ENCODE measurements at places on chromosomes 11 and 22.

GRCh38 chr22:43919106-43919973 lies 4.3 kb upstream of the PNPLA3 start:
- DNase-seq, result no peak

DNA sequence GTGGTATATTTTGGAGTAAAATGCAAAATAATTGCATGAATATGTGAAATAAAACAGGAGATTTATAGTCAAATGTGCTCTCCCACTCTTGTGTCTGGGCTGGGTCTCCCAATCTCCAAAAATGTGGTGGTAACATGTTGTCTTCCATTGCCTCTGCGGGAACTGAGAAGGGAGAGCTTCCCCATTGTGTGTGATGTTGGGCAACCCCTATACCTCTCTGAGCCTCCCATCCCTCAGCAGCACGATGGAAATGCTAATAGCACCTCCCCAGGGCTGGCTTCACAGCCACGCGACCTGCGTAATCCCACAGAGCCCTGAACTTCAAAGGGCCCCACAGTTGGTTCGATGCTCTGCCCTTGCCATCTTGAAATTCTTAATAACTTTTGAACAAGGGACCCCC lies 72.0 kb downstream of the TP53I11 start:
- DNase-seq, result no peak

GRCh38 chr11:44701276-44701675 lies 25.5 kb upstream of the TSPAN18 start:
- no peak for DNase-seq

DNA sequence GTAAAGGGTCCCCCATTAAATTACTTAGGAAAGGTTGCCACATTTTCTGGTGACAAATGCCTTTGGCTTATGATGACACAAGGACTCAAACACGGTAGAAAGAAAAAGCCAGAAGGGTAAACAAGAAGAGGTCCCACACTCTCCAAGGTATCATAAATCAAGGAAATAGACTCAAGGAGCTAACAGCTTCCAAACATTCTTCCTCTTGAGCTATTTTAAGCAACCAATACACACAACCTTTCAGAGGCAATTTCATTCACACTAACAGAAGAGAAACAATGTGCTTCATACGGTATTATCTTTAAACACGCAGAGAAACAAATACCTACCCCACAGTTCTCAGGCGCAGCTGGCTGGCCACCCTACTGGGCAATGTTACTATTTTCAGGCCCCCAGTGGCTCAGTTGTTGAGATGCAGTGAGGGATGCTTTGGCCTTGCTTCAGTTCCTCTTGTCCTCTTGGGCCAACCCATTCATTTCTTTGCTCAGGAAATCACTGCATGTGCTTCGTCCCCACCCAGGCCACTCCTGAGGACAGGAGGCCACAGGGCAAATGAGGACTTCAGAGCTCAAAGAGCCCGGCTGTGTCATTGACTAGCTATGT lies 15.8 kb downstream of the ABTB2 start:
- DNase-seq, result no peak

DNA sequence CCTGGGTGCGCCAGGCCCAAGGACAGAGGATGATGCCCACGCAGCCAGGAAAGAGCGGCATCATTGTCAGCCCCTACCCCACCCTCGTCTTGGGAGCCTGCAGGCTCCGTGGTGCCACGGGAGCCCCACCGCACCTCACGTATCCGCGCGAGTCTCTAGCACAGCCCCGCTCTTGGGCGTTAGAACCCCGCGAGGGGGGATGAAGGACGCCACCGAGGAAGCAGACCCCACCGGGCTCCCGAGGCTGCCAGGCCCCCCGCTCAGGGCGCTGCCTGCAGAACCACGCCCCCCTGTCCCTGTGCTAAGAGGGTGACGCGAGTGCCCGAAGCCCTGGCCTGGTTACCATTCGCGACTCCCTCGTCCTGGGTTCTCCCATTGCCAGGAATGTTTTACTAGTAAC lies 52.3 kb upstream of the MS4A8 start:
- no peak for DNase-seq

DNA sequence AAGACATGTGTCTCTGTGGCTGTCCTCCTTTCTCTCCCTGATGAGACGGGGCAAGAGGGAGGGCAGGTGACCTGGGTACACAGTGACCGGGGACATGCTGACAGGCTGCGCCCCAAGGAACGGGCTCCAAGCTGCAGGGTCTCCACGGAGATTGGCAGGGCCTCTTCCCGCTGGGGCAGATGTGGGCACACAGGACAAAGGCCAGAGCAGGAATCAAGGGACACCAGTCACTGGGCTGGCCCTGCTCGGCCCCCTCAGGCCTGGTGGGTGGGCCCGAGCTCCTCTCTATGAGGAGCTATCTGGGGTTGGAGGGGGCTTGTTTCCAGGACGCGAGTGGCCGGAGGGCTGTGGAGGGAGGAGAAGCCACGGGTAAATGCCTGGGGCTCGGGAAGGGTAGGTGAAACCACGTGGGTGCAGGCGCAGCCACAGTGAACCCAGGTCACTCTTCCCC lies 11.2 kb downstream of the PNPLA5 start:
- DNase-seq, result no peak

DNA sequence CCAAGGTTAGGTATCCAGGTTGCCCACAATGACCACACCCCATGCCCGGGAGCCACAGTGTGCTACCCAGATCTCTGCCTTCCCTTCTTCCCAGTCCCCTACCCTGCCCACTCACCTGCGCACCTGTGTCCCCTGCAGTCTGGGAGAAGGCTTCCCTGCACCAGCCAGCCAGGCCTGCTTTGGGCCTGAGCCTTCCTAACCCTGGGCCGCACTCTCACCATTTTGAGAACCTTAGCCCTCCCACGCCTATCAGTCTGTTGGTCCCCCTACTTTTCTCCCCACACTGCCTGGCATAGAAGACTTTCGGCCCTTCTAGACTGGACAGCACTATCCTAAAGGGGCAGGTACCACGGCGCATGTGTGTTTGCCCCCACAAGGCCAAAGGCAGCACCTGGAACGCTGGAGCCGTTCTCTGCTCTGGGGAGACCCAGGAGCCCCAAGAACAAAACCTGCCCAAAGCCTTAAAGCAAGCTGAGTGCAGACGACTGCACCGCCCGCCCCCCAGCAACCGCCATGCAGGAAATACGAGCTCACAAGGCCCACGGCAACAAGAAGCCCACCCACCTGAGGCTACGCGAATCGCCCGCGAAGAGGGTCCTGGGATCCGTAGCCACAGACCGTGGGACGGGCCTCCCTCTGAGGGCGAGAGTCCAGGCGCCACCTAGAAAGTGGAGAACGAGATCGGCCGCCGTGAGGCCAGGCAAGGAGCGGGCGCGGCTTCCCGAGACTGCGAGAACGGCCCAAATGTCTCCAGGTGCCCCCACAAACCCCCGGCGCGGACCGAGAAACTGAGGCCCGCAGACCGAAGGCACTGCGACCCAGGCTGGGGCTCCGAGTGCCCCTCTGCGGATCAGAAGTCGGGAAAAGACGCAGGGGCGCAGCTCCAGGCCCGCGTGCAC lies 546 bp downstream of the GNB1L start:
- peak; percentile 36 for DNase-seq

DNA sequence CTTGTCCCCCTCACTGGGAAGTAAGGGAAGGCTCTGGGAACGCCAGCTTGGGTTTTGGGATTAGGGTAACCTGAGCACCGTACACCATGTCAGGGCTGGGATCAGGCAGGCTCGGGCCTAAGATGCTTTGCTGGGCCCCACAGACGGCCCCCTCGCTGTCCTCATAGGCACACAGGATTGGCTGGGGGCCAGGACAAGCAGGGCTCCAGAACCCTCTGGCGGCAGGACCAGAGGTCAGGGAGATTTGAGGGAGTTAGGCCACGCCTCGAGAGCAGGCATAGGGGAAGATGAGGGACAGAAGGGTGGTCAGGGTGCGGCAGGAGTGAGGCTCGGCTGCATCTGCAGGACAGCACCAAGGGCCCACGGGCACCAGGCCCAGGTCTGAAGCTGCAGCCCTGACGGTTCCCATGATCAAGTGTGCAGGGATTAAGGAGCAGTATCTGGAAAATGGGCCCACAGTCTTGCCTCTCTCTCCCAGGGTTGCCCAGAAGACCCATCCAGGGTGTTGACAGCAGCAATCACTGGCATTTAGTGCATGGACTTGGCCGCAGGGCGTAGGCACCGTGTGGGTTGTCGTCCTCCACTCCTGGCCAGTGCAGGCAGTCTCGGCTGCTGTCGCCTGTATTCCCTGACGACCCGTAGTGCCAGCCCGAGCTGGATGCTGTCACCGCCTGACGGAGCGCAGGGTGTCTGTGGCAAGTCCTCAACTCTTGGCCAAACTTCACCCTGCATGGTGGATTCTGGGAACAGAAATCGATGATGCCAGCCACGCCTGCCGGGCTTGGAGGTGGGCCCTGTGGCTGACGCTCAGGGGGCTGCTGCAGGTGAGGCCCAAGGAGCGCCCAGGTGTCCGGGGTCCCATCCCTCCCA lies 15.7 kb upstream of the GNB1L start:
- DNase-seq, result no peak

- DNase-seq, result no peak
Measured at GRCh38 chr22:35065796-35066218, at the start of gene ISX. Gene ISX, plus strand, starts transcription at chr22:35066158. Its CDS starts 930 bp downstream, at chr22:35067088.

GRCh38 chr11:116168459-116168787 lies 604.4 kb downstream of the BUD13 start:
- DNase-seq, result no peak

GRCh38 chr22:43859176-43859575 lies 3.1 kb downstream of the SULT4A1 start:
- no peak for DNase-seq

GRCh38 chr22:19522190-19522880 lies 1.9 kb downstream of the CLDN5 start:
- no peak for DNase-seq

DNA sequence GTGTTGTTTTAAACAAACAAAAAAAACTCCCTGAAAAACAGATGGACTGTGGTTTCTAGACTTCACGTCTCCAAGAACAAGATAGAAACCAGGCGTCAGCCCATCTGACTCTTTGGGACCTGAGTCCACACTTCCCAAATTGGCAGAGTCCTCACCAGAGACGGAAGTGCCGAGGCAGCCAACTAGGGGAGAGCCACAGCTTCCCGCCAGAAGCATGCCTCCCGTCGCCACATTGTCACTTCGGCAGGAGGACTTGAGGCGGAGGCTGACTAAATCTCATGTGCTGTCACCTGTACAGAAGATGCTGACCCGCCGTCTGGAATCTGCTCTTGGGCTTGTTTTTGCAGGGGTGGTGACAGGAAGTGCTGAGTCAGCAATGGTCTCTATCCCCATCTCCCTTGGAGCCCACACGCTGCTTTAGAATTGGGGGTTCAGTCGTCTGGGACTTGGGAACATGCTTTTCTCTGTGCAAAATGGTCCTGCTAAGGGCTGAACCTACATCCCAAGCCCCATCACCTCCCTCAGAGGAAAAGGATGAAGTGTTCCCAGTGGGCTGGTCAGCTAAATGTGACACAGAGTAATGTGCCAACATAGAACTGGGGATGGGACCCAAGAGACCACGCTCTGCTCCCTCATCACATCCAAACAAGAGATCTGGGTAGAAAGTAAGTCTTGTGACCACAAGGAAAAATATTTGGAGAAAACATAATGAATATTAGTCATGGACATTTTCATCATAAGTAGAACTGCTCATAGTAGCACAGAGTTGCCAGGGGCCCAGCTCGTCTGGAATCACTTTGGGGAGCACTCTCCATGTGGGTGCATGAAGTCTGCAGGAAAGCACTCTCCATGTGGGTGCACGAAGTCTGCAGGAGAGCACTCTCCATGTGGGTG lies 152.9 kb downstream of the SNX19 start:
- no peak for DNase-seq

GRCh38 chr11:15783619-15784018 lies 572.7 kb downstream of the SOX6 start:
- no peak for DNase-seq

- peak; percentile 44 for DNase-seq
Measured at GRCh38 chr11:57493507-57494503, 21.7 kb downstream of the SLC43A1 start.

DNA sequence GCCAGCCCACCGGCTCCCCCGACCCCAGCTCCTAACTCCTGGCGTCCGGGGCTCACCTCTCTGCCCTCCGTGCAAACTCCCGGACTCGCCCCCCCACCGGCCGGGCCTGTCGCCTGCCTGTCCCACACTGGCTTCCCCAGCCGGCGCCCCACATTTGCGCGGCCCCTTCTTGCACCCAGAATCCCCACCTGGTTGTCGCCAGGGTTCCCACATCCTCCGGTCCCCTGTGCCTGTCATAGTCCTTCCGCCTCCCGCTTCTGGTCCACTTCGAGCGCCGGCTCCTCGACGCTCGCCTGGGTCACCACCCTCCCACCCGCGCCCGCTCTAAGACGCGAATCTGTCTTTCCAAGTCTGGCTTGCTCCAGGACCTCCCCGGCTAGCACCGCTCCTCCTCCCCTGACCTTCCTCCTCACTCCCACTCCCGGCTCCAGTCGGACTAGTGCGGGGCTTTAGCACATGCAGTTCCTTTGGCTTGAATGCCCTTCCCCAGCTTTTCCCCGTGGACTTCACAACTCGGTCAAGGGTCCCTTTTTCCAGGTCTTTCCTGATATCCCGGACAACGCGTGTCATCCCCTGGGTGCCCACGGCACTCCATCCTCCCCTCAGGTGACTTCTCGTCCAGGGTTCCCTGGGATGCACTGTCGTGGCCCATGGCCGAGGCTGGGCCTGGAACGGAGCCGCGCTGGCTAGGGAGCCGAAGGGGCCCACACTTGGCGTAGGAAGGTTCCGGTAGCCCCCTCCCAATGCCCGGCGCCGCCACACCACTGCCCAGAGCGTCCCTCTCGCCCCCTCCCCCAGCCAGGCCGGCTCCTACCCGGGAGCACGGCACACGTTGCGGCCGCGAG lies 635 bp downstream of the SCARF2 start:
- no peak for DNase-seq

DNA sequence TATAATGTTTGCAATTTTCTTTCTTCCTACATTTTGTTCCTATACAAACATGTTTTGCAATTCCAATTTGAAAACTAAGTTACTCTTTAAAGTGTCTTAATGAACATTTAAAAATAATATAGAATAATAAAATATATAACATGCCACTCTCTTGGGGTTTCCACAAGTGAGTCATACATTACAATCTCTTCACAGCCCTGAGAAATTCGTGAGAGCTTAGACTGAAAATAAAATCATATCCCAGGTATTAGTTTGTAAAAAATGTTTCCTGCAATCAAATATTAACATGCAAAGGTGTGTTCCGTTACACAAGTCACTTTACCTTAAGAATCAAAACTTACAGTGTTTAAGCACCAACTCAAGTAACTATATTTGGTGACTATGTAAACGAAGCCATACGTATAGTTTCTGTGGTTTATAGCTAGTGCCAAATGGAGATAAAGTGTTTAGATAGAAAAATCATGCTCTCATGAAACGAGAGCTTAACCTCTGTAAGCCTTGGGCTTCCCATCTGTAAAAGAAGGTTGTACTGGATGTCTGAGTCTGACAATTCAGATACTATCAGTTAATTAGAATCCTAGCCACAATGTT lies 253.6 kb upstream of the ANO3 start:
- no peak for DNase-seq

Data from neural crest cell (in vitro differentiated cells).